ENCODE measurements at places on chromosomes 6 and 20.
A peak's percentile ranks its signal among the peaks of the same experiment; 100 is the strongest.

DNA sequence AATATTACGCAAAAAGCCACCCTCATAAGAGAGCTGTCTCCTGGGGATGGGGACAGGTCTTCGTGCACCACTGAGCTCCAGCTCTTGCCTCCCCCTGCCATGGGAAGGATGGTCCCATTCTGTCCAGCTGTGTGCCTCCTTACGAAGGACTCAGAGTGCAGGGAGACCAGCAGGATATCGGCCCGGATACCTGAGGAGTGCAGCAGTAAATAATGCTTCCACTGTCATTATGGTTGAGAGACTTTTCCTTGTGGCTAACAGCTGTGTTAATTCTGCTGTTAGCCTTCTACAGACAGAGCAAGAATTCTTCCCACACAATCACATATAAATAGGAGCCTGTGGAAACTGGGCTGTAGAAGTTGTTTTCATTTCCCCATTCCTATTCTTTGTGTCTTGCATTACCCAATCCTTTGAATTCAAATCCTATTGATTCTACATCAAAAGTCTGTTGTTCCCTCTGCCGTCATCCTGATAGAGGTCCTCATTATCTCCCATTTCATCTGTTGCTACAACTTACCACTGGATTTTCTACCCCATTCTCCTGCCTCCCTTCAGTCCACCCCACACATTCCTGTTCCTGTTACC is 364.6 kb upstream of the SOX4 start:
- DNase-seq: no peak

- no peak for DNase-seq
These were observed 160.0 kb downstream of the PLCB4 start for GRCh38 chr20:9228774-9229450.

DNA sequence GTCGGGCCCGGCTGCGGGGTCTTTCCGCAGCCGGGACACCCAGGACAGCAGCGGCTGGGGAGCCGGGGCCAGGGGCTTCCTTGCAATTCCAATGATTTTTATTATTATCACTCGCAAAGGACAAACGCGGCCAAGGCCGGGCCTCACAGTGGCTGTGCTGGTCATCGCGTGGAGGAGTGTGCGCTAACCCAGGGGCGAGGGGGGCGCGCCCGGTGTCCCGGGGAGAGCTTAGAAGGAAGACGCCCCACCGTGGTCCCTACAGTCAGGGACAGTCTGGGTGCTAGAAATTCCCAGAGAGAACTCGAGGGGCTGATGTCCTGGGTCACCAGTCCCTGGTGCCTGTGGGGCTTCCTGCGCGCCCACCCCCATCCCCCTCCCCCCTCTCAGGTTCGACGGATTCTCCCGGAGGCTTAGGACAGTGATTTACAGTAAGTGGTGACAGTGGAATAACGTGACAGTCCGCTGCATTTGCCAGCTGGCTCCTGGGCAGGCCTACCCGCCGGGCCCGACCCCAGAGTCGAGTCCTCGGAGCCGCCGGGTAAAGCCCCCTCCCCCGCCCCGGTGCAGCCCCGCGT is 9.5 kb downstream of the FOXC1 start:
- DNase-seq: no peak

DNA sequence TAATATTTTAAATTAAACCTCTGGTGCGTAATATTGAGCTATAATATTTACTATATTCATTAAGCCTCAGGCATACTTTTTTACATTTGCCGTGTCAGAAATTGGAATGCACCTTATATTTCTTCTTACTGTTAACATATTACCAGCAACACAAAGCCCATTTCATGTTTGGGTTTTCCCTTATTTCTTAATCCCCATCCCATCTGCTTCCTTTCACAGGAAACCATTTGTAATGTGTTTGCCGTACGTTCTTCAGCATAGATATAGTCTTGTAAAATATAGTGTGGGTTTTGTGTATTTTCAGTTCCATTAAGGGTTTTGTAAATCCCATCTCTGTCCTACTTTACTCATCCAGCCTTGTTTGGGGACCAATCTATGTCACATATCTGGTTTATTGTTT is 6.5 kb downstream of the EYS start:
- DNase-seq: no peak

- DNase-seq: no peak
These were observed 220.3 kb downstream of the NRN1 start for GRCh38 chr6:5786321-5786968.

DNA sequence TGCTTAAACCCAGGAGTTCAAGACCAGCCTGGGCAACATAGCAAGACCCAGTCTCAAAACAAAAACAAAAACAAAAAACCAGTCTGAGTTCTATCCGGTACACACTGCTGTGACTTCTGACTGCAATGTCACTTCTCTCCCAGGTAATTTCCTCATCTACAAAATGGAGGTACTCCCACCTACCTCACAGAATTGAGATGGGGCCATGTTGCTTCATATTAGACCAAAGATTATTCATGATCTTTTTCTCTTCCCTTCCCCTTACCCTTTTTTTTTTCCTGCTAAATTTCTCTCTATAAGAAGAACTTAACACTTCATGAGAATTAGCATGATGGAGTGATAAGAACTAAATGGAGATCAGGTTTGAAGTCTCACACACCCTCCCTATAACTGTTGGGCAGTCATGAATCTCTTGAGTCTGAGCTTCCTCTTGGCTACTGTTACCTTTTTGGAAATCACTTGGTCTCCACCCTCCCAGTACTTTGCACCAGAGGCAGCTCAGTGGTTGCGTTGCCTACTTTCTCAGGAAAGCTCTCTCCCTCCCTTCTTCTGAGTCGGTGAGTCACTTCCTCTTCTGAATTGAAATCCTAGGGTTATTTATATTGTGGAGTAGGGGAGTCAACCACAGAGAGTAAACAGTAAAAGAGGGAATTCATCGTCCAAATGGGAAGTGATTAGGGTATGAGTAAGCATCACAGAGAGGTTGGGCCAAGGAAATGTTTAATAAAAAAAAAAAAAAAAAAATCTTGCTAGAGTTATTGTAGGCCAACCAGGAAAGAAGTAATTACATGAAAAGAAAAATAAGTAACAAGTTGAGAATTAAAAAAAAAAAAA is 59.9 kb upstream of the MAP7 start:
- peak; percentile 85 for DNase-seq

GRCh38 chr6:95867205-95867604 is 148.6 kb upstream of the FUT9 start:
- no peak for DNase-seq

GRCh38 chr20:49245921-49246740 is 26.9 kb downstream of the DDX27 start:
- peak; percentile 50 for DNase-seq

DNA sequence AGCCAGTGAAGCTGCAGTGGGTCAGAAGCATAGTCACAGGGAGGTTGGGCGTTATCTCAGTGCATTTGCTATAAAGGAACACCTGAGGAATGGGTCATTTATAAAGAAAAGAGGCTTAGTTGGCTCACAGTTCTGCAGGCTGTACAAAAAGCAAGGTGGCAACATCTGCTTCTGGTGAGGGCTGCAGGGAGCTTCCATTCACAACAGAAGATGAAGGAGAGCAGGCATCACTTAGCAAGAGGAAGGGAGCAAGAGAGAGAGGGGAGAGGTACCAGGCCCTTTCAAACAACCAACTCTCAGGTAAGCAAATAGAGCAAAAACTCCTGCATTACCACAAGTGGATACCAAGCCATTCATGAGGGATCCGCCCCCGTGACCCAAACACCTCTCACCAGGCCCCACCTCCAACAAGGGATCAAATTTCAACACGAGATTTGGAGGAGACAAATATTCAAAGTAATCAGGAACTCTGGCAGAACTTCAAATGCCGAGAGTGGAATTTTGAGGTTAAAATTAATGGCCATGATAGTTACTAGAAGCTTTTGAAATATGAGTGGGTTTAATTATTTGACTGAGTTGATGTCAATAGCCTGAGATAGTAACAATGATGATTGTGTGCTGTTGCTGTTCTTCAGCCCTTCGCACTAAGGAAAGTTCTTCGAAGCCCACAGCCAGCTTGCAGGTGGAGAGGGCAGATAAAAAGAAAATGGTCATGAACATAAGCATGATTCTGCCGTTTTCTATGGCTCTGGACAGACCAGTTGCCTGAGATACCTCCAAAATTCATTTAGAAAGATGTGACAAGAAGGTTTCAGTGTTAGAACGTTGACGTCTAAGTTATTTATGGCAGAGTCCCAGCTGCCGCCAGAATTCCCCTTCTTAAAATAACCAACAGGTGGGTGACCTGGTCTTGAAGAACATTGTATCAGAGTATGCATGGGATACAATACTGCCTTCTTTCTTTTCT is 55.3 kb upstream of the ADTRP start:
- DNase-seq: no peak

- DNase-seq: peak; percentile 48
These were observed 1.4 kb upstream of the HIVEP1 start for GRCh38 chr6:12010635-12011275.

GRCh38 chr6:11975353-11975977 is 36.6 kb upstream of the HIVEP1 start:
- peak; percentile 15 for DNase-seq

DNA sequence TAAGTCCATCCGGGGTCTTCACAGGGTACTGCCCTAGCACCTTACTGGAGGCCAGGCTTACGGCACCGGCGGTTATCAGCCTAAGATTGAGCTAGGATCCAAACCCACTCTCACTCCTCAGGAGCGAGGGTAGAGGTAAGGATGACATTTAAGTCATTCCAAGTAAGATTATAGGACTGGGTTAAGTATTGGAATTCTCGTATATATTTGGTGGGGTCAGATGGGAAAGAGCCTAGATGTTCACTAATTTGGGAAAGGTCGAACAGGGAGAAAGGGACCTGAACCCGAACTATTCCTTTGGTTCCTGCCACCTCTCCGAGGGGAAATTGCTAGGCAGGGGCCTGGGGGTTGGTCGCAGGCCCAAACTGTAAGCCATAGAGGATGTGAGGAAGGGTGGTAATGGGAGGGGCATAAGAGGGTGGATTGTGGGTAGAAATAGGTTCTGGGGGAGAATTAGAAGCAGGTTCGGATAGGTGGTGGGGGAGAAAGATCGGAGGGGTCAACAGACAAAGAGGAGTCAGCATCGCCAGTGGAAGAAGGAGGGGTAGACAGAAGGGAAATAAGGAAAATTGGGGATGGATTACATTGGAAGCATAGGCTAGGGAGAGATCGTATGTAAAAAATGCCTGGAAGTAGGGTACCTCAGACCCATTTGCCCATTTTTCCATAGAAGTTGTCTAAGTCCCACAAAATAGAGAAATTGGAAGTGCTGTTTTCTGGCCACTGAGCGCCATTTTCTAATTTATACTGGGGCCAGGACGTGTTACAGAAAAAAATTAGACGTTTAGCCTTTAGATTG is 747.1 kb upstream of the ADGRB3 start:
- DNase-seq: no peak

- no peak for DNase-seq
These were observed 7.4 kb downstream of the PERP start for GRCh38 chr6:138099832-138100231.

GRCh38 chr20:2138396-2138795 is 36.8 kb downstream of the STK35 start:
- no peak for DNase-seq
